Tibial nerve (tissue), 4 donors: ENCODE measurements at places on chromosomes 1 and 21. TPM values are rescaled to one million over a fixed set of nuclear protein-coding genes. Genes with fewer than 3 reads are reported as not detected.

The HEYL gene
- total RNA-seq = 11.4 TPM

The PROK1 gene
- 6.9 TPM for total RNA-seq

The SF3B4 gene
- 10.5 TPM for total RNA-seq

The SYCP1 gene
- total RNA-seq = not detected

The EXTL1 gene
- total RNA-seq = 33.9 TPM

The SRRM1 gene
- 153 TPM for total RNA-seq

The ZNF695 gene
- total RNA-seq = not detected

The PRAMEF13 gene
- total RNA-seq = not detected

The CAPN8 gene
- not detected for total RNA-seq

The TDRD10 gene
- 8.1 TPM for total RNA-seq

The KIF17 gene
- total RNA-seq = 3.8 TPM

The VHLL gene
- not detected for total RNA-seq

The PATJ gene
- 31.8 TPM for total RNA-seq
